ENCODE measurements at places on chromosomes 7 and 10.

- no peak for DNase-seq
Measured at GRCh38 chr7:18018296-18019215, 9.1 kb downstream of the PRPS1L1 start.

DNA sequence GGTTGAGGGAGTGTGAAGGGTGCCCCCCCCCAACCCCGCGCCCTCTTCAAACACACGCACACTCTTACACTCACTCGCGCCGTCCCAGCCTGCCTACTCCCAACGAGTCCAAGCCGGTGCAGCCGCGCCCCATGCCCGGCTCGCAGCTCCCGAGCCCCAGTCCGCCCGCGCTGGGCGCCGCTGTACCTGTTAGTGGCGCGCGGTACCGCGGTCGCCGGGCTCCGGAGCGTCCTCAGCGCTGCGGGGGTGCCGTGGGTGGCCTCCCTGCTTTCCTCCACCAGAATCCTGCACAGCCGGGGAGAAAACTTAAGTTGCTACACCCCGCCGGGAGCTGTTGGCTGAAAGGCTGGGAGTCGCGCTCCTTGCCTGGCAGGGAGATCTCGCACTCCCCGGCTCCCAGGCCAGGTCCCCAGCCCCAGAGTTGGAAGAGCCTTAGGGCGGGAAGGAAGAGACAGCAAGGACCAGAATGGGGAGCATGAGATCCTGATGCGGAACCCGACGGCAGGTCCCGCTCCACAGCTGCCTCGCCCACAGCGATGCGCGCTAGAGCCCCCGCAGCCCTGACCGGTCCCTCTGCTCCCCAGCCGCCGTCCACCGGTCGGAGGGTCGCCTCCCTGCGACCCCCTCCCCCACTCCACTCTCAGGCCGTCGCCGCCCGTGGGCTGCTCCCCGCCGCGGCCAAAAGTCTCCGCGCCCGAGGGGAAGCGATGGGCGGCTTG is 863 bp downstream of the ST8SIA6 start:
- peak; percentile 27 for DNase-seq

DNA sequence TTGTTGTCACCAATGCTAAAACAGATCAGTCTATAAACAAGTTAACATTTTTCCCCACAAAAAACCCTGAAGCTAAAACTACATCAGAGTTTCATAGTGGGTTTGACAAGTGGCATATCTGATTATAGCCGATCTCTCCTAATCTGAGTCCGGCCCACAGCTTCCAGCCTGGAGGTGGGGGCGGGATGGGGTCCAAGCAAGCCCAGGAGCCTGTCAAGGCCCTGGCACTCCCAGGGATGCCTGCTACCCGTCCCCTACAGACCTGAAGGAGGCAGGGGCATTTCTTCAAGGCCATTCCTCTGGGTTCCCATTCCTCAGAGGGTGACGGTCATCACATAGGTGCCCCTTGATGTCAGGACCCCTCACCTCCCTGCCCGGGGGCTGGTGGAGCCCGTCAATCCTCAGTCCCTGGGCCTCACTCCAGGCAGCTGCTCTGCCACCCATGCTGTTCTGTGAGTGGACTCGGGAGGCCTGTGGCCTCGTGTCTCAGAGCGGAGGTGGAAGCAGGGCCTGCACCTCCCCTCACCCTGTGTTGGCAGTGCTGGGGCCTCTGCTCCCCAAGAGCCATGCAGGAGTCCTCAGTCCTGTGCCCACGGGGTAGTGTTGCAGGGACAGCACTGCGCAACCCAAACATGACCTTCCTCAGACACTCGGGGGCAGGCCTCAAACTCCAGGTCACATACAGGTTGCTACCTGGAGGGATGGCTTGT is 8.8 kb downstream of the DPYSL4 start:
- no peak for DNase-seq

DNA sequence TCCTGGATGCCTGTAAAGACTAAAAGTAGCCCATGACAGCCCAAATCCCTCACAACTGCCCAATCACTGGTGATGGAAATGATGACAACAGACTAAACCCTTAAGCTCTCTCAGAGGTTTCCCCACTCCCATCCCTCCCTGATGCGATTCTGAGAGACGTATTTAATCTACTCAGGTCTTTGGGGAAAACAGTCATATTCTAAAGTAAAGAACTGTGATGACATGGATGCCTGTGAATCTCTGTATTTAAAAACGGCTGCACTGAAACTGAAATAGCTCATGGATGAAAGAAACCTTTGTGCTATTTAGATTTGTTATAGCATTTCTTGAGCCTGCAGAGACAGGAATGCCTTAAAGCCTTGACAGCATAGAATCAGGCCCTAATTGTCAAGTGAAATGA is 28.5 kb downstream of the VPS41 start:
- DNase-seq = no peak

DNA sequence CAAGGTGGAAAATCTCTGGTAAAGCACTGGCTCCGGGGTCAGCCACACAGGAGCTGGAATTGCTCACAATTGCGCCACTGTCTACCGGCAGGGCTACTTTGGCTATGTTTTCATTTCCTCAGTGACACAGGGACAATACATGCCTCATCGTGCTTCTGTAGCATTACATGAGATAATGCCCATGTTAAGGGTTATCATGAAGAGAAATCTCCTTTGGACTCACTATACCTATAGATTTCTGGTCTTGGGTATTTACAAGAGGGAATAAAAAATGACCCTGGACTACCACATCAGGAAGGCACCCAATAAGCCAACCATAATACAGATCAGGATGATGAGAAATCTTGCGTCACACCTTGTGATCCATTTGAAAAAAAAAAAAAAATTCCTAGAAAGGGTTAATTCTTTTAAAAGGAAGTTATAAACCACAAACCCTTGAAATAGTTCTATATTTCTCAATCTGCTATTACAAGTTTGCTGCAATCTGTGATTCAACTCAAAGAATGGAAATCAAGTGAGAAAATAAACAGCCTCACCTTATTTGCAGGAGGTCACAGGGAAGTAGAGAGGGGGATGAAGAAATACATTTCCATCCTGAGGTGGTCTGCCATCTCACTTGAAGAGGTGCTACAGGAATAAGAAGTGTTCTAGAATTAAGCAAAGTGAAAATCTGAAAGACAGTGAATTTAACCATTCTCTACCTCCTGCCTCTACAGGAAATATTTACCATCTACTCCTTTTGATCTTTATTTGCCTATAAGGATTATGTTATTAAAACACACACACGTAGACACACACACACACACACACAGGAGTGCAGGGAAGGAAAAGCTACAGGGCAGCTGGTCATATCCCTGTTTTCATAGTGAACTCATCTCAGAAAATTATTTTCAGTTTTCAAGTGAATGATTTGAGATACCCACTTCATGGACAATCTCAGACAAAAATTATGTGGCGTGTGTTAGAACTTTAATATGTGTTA is 231.3 kb upstream of the CELF2 start:
- DNase-seq = no peak

GRCh38 chr7:106807474-106807873 is 57.6 kb upstream of the PIK3CG start:
- no peak for DNase-seq

DNA sequence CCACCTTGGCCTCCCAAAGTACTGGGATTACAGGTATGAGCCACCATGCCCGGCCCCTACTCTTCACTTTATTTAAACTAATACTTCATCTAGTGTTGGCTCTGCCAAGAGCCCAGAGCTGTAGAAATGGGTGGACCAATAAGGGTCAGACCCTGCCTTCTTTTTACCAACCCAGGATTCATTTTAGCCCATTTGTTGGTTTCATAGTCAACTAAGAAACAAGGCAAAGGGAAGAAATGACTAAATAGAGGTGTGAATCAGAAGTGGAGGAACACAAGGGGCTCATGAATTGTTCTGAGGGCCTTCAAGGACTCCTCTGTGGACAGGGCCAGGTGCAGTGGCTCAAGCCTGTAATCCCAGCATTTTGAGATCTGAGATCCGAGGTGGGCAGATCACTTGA is 1.1 kb downstream of the ANKRD2 start:
- no peak for DNase-seq

- DNase-seq = no peak
Measured at GRCh38 chr7:13907831-13908230, 81.6 kb downstream of the ETV1 start.

- no peak for DNase-seq
Measured at GRCh38 chr7:120079022-120079421, 194.0 kb upstream of the KCND2 start.

- peak; percentile 83 for DNase-seq
Measured at GRCh38 chr7:73742753-73743641, 4.4 kb upstream of the ABHD11 start.

DNA sequence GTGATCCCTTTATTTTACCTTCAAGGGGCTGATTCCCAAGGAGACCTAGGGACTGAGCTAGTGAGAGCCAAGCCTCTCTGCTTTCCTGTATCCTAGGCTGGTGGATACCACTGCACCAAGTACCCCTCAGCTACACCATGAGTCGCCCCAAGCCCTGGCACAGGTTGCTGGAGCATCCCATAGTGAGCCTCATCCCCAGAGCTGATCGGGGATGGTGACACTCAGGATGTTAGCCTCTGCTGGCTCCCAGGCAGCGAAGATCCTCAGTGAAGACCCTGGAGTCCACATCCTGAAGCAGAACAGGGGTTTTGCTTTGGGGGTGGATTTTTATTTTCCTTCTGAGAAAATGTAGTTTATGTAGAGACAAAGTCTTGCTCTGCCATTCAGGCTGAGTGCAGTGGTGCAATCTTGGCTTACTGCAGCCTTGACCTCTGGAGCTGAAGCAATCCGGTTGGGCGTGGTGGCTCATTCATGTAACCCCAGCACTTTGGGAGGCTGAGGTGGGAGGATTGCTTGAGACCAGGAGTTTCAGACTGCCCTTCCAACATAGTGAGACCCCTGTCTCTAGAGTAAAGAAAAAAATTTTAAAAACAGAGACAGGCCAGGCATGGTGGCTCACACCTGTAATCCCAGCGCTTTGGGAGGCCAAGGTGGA is 12.5 kb upstream of the ZNF212 start:
- DNase-seq = no peak
